Renal pelvis (tissue), 12 donors: ENCODE measurements at places on chromosomes 7 and 10. TPM values are rescaled to one million over a fixed set of nuclear protein-coding genes. Genes with fewer than 3 reads are reported as not detected.

The FMC1 gene
- polyA plus RNA-seq: 26.7 TPM

GRCh38 chr10:58674251-58674650 lies 161.6 kb downstream of the BICC1 start:
- DNase-seq: no peak

GRCh38 chr7:101972627-101973026 lies 155.2 kb downstream of the CUX1 start:
- no peak for DNase-seq

DNA sequence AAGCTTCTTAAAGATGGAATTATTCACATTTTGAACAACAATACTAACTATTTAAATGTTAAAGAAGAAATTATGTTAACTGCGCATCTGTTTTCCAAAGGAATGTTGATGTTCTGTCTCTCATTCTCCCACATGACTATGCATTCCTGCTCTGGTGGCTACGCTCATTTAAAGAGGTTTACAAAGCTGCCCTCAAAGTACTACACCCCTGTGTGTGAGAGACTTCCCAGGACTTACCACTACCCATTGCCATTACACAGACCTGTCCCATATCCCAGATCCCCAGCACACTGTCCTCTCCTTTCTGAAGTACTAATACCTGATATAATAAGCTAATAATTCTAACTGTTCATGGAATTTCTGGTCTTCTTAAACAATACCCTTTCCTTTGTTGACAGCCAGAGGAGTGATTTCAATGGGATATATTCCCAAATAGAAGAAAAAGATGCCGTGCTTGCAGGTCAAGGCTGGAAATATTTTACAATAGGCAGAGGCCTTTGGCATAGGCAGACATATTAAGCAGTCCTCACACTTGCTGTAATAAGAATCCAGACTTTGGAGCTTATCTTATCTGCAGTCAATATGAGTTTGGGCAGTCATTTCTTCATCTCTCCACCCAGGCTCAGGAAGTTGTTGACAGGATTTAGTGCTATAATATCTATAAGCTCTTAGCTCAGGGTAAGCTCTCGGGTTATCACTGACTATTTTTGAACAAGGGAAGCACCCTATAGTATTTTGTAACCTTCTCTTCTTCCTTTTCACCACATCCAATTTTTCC lies 12.2 kb downstream of the LIPF start:
- no peak for DNase-seq

DNA sequence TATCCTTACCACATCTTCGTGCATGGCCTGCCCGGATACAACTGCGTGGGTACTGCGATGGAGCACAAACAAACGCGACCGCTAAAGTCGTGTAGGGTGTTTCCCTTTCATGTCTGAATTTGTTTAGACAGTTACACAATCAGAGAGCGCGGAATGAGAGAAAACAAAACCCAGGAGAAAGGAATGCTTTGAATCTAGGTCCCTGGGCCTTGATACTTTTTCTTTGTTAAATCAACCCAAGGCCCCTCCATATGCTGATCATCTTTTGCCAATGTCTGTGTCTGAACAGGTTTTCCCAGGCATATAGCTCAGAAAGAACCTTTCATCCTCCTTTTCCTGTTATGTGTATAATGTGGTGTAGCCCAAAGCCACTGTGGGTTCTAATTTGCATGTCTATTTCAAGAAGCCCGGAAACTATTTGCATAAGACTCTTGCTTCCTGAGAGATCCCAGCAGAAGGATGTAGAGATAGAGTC lies 145.8 kb downstream of the FRMD4A start:
- no peak for DNase-seq

The PPP1R3C gene
- 42.3 TPM for polyA plus RNA-seq

The CISD1 gene
- polyA plus RNA-seq: 54.3 TPM
